ENCODE measurements at places on chromosomes 7 and 10. TPM values are rescaled to one million over a fixed set of nuclear protein-coding genes. Genes with fewer than 3 reads are reported as not detected.

Gene MACC1
- 0.32 TPM for total RNA-seq

Gene SPDYE9
- total RNA-seq, result not detected

Gene STAG3
- 3.3 TPM for total RNA-seq

Gene CDK6
- 26.2 TPM for total RNA-seq

- H3K27me3 ChIP-seq, result no peaks in the 10 kb centered on the region
- H3K27ac ChIP-seq, result no peak overlapping the region
- no peak overlapping the region for H3K4me3 ChIP-seq
Measured at GRCh38 chr7:78749052-78749746, 704.3 kb downstream of the MAGI2 start.

- no peaks in the 10 kb centered on the region for H3K4me1 ChIP-seq
- DNase-seq, result no peak
- H3K36me3 ChIP-seq, result no peaks in the 10 kb centered on the region
Measured at GRCh38 chr7:105759670-105760550, 116.5 kb downstream of the ATXN7L1 start.

DNA sequence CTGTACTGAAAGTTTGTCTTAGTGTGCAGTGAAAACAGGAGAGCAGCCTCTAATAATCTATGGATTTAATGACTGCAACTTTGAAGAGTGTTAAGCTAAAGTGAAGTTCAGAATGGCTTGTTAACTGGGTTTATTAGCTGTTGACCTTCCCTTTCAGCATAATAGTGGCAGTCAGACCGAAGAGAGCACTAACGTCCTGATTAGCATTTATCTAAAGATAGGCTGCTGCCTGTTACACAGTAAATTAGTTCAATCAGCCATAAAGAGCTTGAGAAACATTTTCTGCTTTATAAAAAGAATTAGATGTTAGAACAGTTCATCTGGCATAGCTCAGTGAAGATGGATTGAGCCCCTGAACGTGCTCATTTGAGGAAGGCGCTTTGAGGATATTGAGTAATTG lies 433.0 kb downstream of the AUTS2 start:
- no peak overlapping the region for H3K27ac ChIP-seq
- no peaks in the 10 kb centered on the region for H3K27me3 ChIP-seq
- H3K4me1 ChIP-seq, result no peaks in the 10 kb centered on the region
- H3K4me3 ChIP-seq, result no peak overlapping the region

GRCh38 chr7:66529883-66530610 lies 98.6 kb upstream of the KCTD7 start:
- no peak overlapping the region for H3K27ac ChIP-seq
- H3K27me3 ChIP-seq, result no peaks in the 10 kb centered on the region
- no peaks in the 10 kb centered on the region for H3K4me1 ChIP-seq
- H3K36me3 ChIP-seq, result no peaks in the 10 kb centered on the region
- no peak overlapping the region for H3K4me3 ChIP-seq

DNA sequence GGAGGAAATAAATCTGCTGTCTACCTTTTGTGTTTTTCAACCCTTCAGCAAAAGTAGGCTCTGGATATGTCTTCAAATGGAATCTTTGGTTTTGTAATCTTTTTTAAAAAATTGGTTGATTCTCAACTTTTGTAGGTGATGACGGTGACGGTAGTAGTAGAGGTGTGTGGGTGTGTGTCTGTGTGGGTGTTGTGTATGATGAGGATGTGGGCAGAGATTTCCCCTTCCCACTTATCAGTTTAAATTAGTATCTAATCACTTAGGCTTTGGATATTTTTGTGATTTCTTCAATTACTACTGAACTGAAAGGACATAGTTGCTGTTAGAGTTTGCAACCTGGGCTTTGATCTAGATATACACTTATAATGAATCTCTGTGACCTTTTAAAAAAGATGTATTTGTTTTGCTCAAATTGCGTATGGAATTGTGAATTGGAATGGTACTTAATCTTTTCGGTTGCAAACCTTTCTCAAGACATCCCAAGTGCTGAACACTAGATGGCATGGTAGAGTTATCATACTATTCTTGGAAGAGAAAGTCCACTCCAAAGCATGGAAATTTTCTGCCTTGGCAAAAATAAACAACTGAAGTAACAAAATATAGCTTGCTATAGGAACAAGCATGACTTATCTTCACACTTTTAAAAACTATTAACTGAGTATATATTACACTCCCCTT lies 51.9 kb upstream of the A1CF start:
- H3K27me3 ChIP-seq, result no peaks in the 10 kb centered on the region
- DNase-seq, result no peak
- H3K4me3 ChIP-seq, result no peak overlapping the region
- H3K27ac ChIP-seq, result no peak overlapping the region

GRCh38 chr10:86410542-86411124 lies 44.0 kb upstream of the GRID1 start:
- H3K4me1 ChIP-seq, result no peaks in the 10 kb centered on the region
- H3K27me3 ChIP-seq, result no peaks in the 10 kb centered on the region
- no peaks in the 10 kb centered on the region for H3K36me3 ChIP-seq
- no peak for DNase-seq
- H3K4me3 ChIP-seq, result no peak overlapping the region

GRCh38 chr7:91165006-91165845 lies 99.0 kb upstream of the FZD1 start:
- H3K27me3 ChIP-seq, result no peaks in the 10 kb centered on the region
- DNase-seq, result no peak
- H3K27ac ChIP-seq, result peak overlapping the region; percentile 48
- no peak overlapping the region for H3K4me3 ChIP-seq
- H3K36me3 ChIP-seq, result no peaks in the 10 kb centered on the region

DNA sequence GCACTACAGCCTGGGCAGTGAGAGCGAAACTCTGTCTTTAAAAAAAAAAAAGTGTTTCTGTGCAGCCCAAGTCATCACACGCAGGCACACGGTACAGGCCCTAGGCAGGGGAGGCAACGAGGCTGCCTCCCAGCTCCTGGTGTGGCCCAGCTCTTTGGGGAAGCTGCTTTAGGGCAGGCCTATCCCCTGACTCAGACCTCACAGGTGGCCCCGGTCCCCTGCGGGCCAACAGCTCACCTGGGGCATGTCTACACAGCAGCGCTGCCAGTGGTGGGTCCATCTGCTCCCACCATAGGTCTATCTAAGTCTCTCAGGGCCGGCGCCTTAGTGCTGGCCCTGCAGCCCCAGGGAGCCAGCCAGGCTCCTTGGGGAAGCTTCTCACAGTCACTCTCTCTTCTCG lies 31.4 kb downstream of the ZAN start:
- H3K4me3 ChIP-seq, result no peak overlapping the region
- no peak overlapping the region for H3K27ac ChIP-seq
- DNase-seq, result no peak
- H3K36me3 ChIP-seq, result no peaks in the 10 kb centered on the region
- no peaks in the 10 kb centered on the region for H3K27me3 ChIP-seq

DNA sequence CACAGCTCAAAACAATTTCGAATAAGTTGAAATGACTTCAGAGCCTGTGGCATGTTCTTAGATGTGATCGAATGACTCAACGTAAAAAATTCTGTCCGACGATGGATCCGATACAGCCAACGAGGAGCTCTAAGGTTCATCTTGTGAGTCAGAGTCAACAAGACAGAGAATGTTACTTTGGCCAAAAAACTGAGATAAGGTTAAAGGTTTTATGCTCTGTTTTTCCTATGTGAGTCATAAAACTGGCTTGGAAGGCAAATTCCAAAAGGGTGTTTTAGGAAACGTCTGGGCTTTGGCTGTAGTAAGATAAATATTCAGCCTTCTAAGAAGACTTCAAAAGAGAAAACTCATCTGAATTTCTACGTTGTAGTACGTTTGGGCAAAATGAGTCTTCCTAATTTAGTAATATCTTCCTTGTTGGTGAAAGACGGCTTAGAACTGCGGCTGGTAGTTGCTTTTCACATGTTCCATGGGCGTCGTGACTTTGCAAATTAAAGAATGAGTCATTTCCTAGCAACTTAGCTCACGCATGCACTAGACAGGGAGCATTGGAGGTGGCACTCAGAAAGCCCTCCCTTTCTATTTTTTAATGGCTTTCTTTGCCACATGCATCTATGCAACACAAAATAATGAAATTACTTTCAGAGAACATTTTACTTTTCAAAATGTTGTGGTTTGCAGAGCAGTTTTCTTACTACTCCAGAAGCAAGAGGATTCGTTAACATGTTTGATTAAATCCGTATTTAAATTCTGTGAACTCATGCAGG lies 28.2 kb downstream of the PFKP start:
- no peaks in the 10 kb centered on the region for H3K27me3 ChIP-seq
- peak overlapping the region; percentile 83 for H3K27ac ChIP-seq
- H3K36me3 ChIP-seq, result no peaks in the 10 kb centered on the region
- DNase-seq, result no peak

DNA sequence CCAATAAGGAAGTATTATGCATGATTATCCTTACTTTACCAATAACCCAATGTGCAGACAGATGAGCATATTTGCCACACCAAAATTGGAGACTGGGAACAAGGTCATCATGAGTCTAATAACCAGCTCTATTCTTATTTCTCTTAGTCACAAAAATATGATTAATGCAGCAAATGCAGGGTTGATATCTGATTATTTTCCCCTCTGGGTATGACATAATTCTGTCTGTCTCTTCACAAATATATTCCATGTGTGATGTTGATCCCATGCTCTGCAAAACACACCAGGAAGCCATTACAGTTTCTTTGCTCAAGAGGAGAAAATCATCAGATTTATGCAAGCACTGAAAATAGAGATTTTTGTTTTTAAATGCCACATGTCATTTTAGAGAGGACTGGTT lies 196.5 kb upstream of the DGKB start:
- DNase-seq, result no peak
- no peak overlapping the region for H3K4me3 ChIP-seq
- no peaks in the 10 kb centered on the region for H3K27me3 ChIP-seq
- no peaks in the 10 kb centered on the region for H3K4me1 ChIP-seq
- H3K36me3 ChIP-seq, result no peaks in the 10 kb centered on the region
- no peak overlapping the region for H3K27ac ChIP-seq

DNA sequence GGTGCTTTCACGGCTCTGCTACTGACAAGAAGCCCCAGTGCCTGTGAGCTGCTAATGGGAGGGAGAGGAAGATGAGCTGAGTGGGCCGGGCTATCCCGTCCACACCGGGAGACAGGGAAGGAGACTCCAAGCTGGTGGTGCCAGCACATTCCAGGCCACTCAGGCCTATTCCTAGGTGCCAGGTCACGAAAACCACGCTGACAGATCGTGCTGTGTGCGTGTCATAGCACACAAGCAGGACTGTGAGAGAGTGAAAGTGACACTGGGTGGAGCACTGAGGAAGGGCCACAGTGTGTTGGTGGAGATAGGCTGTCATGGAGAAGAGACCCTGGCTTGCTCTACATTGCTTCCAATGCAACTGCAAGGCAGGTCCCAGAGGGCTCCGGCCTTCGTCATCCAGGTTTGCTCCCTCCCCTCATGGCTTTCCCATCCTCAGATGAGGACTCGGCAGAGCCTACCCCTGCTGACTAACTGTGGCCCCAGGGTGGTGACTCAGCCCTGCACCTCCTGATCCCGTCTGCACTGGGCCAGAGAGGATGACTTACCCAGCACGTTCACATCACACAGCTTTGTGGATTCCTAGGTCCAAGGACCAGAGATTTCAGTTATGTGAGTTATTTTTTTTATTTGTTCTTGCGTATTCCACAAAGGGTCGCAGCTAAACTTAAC lies 167.3 kb downstream of the EGFR start:
- H3K4me3 ChIP-seq, result no peak overlapping the region
- DNase-seq, result no peak
- H3K27me3 ChIP-seq, result no peaks in the 10 kb centered on the region
- H3K36me3 ChIP-seq, result no peaks in the 10 kb centered on the region

GRCh38 chr10:61822781-61823230 lies 78.7 kb upstream of the ARID5B start:
- H3K36me3 ChIP-seq, result no peaks in the 10 kb centered on the region
- H3K27ac ChIP-seq, result no peak overlapping the region
- DNase-seq, result no peak
- no peak overlapping the region for H3K4me3 ChIP-seq

All from breast epithelium (tissue), 4 donors.